Spinal cord (tissue), 10 donors: ENCODE measurements at places on chromosomes 5 and 9. TPM values are rescaled to one million over a fixed set of nuclear protein-coding genes. Genes with fewer than 3 reads are reported as not detected.

- H3K4me3 ChIP-seq: no peak overlapping the region
- no peaks in the 10 kb centered on the region for H3K27me3 ChIP-seq
- no peak for DNase-seq
Observed at GRCh38 chr5:73030531-73030930, 74.7 kb downstream of the FCHO2 start.

- no peak overlapping the region for H3K27ac ChIP-seq
- H3K4me1 ChIP-seq: no peaks in the 10 kb centered on the region
- DNase-seq: no peak
- no peak overlapping the region for H3K4me3 ChIP-seq
- H3K27me3 ChIP-seq: no peaks in the 10 kb centered on the region
Observed at GRCh38 chr9:111831371-111832108, 36.8 kb upstream of the SHOC1 start.

- DNase-seq: no peak
- no peaks in the 10 kb centered on the region for H3K27me3 ChIP-seq
- no peaks in the 10 kb centered on the region for H3K4me1 ChIP-seq
- H3K36me3 ChIP-seq: no peaks in the 10 kb centered on the region
- H3K4me3 ChIP-seq: no peak overlapping the region
- no peak overlapping the region for H3K27ac ChIP-seq
Observed at GRCh38 chr5:9774472-9775079, 144.4 kb upstream of the TAS2R1 start.

- no peak overlapping the region for H3K27ac ChIP-seq
- no peak for DNase-seq
- no peaks in the 10 kb centered on the region for H3K27me3 ChIP-seq
- no peak overlapping the region for H3K4me3 ChIP-seq
- no peaks in the 10 kb centered on the region for H3K36me3 ChIP-seq
Observed at GRCh38 chr5:41268894-41269293, 55.6 kb upstream of the C6 start.

GRCh38 chr9:107613321-107613720 lies 123.8 kb upstream of the KLF4 start:
- H3K4me3 ChIP-seq: no peak overlapping the region
- no peaks in the 10 kb centered on the region for H3K36me3 ChIP-seq
- H3K27ac ChIP-seq: no peak overlapping the region
- DNase-seq: no peak
- no peaks in the 10 kb centered on the region for H3K27me3 ChIP-seq

PCDHA9 gene
- total RNA-seq: 1.2 TPM

DNA sequence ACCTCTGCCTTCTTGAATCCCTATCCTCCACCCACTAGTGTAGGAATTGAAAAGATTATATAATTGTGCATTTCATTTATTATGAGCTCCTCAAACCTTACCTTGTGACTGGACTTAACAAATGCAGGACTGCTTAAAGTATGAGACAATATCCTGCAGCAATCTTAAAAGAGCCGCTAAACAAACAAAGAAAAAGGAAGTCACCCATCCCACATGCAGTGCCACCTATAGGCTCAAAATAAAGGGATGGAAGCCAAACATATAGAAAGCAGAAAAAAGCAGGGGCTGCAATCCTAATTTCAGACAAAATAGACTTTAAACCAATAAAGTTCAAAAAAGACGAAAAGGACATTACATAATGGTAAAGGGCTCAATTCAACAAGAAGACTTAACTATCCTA lies 8.7 kb downstream of the PCAT7 start:
- H3K36me3 ChIP-seq: no peaks in the 10 kb centered on the region
- H3K4me1 ChIP-seq: no peaks in the 10 kb centered on the region
- H3K4me3 ChIP-seq: no peak overlapping the region
- H3K27ac ChIP-seq: no peak overlapping the region

- no peak overlapping the region for H3K4me3 ChIP-seq
- H3K27me3 ChIP-seq: no peaks in the 10 kb centered on the region
- no peaks in the 10 kb centered on the region for H3K36me3 ChIP-seq
- H3K27ac ChIP-seq: no peak overlapping the region
- no peak for DNase-seq
Observed at GRCh38 chr9:115008536-115009270, 78.3 kb upstream of the TNFSF8 start.

ADAMTSL1 gene
- total RNA-seq: 31.5 TPM

DNA sequence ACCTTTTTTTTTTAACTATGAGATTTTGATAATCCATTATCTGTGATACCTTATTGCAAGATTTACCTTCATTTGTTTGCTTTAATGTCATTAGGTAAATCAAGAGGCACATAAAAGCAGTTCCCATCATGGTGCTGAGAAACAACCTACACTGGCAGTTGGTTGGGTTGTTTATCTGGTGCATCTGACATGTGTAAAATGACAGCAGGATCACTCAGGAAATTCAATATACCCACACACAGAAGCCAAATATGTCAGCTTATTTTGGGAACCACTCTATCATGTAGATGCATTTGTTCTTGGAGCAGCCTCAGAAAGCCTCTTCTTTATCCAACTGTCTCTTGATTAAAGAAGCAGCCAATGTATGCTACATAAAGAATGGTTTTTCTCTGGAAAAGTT lies 7.8 kb upstream of the CCDC192 start:
- DNase-seq: no peak
- H3K4me1 ChIP-seq: no peaks in the 10 kb centered on the region
- H3K4me3 ChIP-seq: no peak overlapping the region
- H3K36me3 ChIP-seq: no peaks in the 10 kb centered on the region

DNA sequence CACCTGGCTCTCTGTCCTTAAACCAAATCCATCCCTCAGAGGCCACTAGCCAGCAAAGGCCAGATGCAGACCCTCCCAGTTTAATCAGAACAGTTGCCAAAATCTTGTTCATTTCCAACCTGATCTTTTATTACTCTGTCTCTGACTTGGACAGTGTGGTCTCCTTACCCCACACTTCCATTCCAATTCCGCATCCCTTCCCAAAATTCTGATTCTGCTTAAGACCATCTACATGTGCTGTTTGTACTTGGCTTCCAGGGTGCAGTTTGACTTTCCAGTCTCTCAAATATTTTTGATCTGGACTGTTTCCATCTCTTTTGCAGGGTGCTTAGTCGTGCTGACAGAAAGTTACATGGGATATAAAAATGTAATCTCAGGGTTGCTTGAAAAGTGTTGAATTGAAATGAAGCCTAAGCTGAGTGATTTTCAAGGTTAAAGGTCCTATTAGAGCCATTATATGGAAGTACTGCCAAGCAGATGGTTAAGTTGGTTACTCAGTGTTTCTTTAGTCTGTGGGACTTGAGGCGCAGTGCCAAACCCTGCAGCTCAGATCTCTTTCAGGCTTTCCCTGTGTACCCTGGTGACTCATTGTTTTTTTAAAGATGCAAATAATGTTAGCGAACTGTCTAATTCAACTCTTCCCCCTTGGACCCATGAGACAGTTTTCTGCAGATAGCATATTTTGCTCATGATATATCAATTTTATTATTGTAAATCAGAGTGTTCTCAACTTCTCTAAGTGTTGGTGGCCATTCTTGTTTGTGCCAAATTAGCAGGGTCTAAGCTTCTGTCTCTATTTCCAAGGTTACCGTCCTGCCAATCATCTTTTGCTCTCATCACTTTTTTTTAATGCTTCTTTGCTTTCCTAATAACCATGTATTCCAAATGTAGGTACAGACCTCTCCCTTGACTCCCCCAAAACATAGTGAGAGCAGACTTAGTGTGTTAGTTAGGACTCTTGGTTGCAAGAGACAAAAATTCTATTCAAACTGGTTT lies 18.2 kb upstream of the DCP2 start:
- DNase-seq: peak; percentile 74
- no peak overlapping the region for H3K27ac ChIP-seq

DNA sequence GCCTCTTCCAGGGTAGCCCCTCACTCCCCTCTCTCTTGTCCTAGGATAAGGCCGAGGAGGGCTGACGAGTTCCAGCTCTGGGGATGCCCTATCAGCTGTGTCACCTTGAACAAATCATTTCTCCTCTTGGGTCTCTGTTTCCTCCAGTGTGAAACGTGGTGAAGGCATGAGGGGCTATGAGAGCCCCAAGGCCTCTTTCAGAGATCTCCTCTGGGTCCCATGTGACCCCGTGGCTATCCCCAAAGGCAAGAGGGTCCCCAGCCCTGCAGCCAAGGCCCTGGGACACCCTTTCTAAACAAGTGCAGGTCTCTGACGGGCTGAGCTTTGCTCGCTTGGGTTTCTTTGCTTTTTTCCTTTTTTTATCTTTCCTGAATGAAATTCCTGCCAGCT lies 25.5 kb upstream of the SPTLC1 start:
- H3K27ac ChIP-seq: no peak overlapping the region
- H3K4me3 ChIP-seq: peak overlapping the region; percentile 16
- H3K27me3 ChIP-seq: peaks cover 26% of the 10 kb centered on the region
- H3K36me3 ChIP-seq: no peaks in the 10 kb centered on the region
- peaks cover 20% of the 10 kb centered on the region for H3K4me1 ChIP-seq
